Glutamatergic neuron (in vitro differentiated cells): ENCODE measurements at places on chromosomes 5 and 9. TPM values are rescaled to one million over a fixed set of nuclear protein-coding genes. Genes with fewer than 3 reads are reported as not detected.

CAPSL gene
- total RNA-seq = not detected

DNA sequence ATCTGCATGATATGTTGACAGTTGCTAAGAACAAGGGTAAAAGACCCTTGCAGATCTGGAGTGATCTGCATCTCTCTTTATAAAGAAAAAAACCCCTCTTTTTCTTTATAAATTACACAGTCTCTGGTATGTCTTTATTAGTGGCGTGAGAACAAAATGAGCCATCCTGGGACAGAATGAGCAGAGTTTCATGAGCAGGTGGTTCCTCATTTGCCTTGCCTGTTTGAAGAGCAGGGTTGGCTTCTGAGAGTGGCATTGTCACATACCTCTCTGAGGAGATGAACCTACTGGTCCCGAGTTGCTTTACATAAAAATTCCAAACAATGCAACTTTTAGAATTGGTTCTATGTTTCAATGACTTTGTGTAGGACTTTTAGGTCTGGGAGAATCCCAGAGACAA is 94.3 kb downstream of the INSYN2B start:
- no peaks in the 10 kb centered on the region for H3K36me3 ChIP-seq
- H3K27ac ChIP-seq = no peak overlapping the region

DNA sequence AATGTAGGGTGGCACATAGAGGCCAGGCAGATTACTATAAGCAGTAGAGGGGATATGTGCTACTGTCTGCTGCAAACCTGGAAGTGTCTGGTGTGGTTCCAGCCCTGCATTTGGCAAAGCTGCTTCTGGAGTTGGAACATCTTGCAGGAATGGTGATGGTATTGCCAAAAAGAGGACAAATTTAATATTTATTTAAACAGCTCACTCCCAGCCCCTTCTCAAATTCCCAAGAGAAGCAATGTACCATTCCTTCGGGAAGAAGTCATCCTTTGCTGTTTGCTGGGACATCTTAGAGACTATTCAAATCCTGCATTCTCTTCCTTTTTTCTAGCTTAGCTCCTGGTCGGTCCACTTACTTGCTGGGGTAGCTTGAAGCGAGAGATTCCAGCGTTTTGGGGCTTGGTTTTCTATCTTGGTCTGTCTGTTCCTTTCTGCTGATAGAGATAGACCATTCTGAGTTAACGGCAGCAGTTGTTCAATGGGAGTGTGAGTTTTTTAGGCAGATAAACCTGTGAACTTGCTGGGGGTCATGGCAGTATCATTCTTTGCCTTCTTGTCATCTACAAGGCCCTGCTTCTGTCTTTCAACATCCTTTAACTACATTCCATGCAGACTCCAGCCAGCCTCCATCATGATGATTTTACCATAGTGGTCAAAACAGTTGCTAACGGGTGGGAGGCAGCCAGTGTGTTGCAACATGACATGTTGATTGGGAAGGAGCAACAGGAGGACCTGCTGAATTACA is 69.9 kb downstream of the RCL1 start:
- peaks cover 6% of the 10 kb centered on the region for H3K4me1 ChIP-seq
- no peak for DNase-seq
- H3K4me3 ChIP-seq = no peak overlapping the region
- peaks cover 4% of the 10 kb centered on the region for H3K36me3 ChIP-seq
- H3K27ac ChIP-seq = no peak overlapping the region
- H3K27me3 ChIP-seq = no peaks in the 10 kb centered on the region

DNA sequence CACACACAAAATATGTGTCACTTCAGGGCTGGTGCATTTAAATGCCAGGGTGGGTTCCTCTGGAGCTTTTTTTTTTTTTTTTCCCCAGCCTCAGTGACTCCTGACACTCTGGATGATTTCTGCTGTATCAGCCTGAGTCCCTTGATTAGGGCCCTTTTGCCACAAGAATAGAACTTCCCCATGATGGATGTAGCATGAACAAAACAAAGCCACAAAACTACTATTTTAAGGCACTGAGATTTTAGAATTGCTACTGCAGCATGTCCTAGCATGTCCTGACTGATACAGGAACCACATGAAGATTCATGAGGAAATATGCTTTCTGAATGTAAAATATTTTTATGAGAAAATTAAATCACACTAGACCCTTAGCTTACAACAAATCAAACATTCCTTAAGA is 13.9 kb upstream of the ADGRD2 start:
- no peaks in the 10 kb centered on the region for H3K4me1 ChIP-seq
- no peak overlapping the region for H3K27ac ChIP-seq
- peaks cover 4% of the 10 kb centered on the region for H3K36me3 ChIP-seq
- no peak for DNase-seq
- peaks cover 4% of the 10 kb centered on the region for H3K27me3 ChIP-seq

TSSK1B gene
- total RNA-seq = 0.54 TPM

DNA sequence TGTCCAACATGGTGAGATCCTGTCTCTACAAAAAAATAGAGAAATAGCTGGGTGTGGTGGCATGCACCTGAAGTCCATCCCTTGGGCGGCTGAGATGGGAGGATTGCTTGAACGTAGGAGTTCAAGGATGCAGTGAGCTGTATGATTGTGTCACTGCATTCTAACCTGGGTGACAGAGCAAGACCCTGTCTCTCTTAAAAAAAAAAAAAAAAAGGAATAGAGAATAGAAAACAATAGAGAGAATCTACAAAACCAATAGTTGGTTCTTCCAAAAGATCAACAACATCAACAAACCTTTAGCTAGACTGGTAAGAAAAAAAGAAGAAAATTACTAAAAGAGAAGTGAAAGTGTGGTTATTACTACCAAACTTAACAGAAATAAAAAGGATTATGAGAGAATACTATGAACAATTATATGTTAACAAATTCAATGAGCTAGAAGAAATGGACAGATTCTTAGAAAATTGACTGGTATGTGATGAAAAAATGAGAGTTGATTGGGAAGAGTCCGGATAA is 8.1 kb upstream of the SLC38A9 start:
- no peaks in the 10 kb centered on the region for H3K27me3 ChIP-seq
- H3K27ac ChIP-seq = no peak overlapping the region
- no peak overlapping the region for H3K4me3 ChIP-seq
- no peak for DNase-seq
- H3K36me3 ChIP-seq = peaks cover 11% of the 10 kb centered on the region

IFNK gene
- total RNA-seq = not detected

DNA sequence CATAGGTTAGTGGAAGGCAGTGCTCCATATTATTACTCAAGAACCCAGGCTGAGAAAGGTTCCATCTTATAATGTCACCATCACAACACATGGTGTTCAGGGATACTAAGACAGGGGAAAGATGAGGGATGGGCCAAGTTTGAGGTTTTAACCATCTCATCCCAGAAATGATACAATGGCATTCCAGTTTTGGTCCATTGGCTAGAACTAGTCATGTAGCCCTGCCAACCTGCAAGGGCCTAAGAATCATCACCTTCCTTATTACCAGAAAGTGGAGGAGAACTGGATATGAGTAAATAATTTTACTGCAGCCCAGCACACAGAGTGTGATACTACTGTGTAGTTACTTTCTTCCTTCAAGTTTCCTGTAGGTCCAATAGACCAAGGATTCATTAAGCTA is 144.5 kb upstream of the ABCA1 start:
- H3K27ac ChIP-seq = no peak overlapping the region
- H3K27me3 ChIP-seq = peaks cover 1% of the 10 kb centered on the region
- H3K4me1 ChIP-seq = peaks cover 8% of the 10 kb centered on the region
- no peaks in the 10 kb centered on the region for H3K36me3 ChIP-seq
- DNase-seq = no peak

GRCh38 chr9:137255448-137256114 is 454 bp downstream of the NELFB start:
- H3K36me3 ChIP-seq = no peaks in the 10 kb centered on the region
- peaks cover 1% of the 10 kb centered on the region for H3K4me1 ChIP-seq
- peaks cover 2% of the 10 kb centered on the region for H3K27me3 ChIP-seq
- no peak overlapping the region for H3K27ac ChIP-seq
- H3K4me3 ChIP-seq = peak overlapping the region; percentile 84
- no peak for DNase-seq

DNA sequence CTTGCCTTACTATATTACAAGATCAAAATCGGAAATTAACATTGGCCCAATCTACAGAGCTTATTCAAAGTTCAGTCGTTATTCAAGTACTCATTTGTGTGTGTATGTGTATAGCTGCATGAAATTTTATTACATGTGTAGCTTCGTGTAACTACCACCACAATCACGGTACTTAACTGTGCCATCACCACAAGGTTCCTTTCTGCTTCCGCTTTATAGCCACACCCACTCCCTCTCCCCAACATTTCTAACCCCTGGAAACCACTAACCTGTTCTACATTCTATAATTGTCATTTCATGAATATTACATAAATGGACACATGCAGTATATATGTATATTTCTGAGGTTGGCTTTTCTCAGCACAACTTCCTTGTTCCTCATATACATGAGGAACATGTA is 4.0 kb upstream of the TEX48 start:
- H3K4me3 ChIP-seq = no peak overlapping the region
- no peaks in the 10 kb centered on the region for H3K4me1 ChIP-seq
- no peak overlapping the region for H3K27ac ChIP-seq
- H3K36me3 ChIP-seq = no peaks in the 10 kb centered on the region
- no peak for DNase-seq
- H3K27me3 ChIP-seq = peaks cover 2% of the 10 kb centered on the region

HOMER1 gene
- total RNA-seq = 19.7 TPM

PELO gene
- 7.5 TPM for total RNA-seq

DNA sequence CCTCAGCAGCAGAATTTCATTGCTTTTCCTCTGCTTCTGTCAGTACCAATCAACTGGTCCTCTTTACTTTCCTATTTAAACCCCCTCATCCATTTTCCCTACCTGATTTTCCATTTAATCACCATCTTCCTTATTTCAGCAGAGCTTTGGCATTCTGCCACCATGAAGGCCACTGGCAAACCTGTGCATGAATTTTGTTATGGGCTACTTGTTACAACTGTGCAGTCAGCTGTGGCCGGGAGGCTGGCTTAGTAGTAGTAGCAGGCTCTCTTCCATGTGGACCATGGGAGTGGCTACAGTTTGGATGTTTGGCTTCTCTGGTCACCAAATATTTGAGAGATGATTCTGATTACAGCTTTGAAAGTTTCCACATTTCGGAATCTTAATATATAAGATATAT is 976.6 kb upstream of the SEMA6A start:
- H3K4me1 ChIP-seq = no peaks in the 10 kb centered on the region
- DNase-seq = no peak
- no peaks in the 10 kb centered on the region for H3K36me3 ChIP-seq
- H3K27me3 ChIP-seq = no peaks in the 10 kb centered on the region
- H3K27ac ChIP-seq = no peak overlapping the region
- H3K4me3 ChIP-seq = no peak overlapping the region

VLDLR gene
- total RNA-seq = 28.8 TPM

- peak; percentile 60 for DNase-seq
- peaks cover 5% of the 10 kb centered on the region for H3K36me3 ChIP-seq
- H3K4me1 ChIP-seq = peaks cover 27% of the 10 kb centered on the region
- peak overlapping the region; percentile 93 for H3K4me3 ChIP-seq
Observed at GRCh38 chr5:2752821-2753439, 1.5 kb upstream of the IRX2 start.

CD274 gene
- total RNA-seq = not detected

DNA sequence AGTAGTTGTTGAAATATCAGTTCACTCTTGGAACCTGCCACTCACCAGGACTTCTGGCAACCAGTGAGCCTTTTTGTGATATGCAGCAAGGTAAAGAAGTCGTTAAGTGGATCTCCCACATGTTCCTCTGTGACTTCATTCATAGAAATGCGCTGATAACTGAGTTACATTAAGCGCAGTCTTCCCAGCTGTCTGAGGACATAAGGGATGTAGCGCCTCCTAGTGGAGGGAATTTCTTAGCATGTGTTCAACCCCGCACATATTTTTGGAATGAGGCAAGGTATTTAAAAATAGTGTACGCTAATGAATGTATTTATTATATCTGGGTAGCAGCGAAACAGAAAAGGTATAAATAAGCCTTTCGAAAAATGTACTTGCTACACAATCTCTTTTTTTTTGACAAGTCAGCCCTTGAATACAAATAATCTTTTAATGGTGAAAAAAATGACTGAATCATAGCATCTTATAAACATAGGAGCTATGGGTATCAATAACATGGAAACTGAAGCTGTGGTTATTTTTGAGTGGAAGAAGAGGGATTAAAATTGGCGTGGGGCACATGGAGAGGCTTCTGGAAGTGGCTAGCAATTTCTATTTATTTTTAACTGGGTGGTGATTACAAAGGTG is 38.0 kb downstream of the PALM2AKAP2 start:
- no peaks in the 10 kb centered on the region for H3K27me3 ChIP-seq
- peak overlapping the region; percentile 23 for H3K27ac ChIP-seq
- DNase-seq = peak; percentile 66
- no peaks in the 10 kb centered on the region for H3K36me3 ChIP-seq
- no peak overlapping the region for H3K4me3 ChIP-seq

CCDC107 gene
- 32.5 TPM for total RNA-seq

- H3K4me3 ChIP-seq = no peak overlapping the region
- peak overlapping the region; percentile 35 for H3K27ac ChIP-seq
Observed at GRCh38 chr5:32135086-32135485, 39.0 kb downstream of the GOLPH3 start.
